ENCODE measurements at places on chromosomes 11 and 22.
A peak's percentile ranks its signal among the peaks of the same experiment; 100 is the strongest.

DNA sequence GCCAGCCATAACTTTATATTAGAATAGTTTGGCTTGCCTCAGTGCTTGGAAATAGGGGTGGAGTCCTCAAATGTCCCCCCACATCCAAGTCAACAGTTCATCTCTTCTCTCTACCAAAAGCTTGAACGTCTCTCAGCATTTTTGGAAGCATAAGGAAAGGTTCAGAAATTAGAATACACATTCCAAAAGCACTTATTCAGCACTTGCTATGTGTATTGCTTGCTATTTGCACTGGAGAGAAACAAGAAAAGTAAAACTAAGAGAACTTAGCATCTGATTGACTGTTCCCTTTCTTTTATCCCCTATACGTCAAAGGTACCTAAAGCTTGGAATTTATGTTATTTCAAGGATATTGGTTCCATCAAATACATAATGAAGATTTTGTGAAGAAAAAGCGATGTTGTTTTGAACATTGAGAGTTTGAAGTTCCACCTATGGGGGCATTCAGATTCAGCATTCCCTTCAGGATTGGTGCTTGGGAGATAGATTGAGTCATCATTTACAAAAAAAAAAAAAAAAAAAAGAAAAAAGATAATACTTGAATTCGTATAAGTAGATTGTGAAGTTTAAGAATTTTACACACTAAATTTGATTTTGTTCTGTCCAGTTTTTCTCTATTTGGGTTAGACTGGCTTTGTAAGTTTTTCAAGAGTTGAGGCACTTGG lies 1.3 kb downstream of the TBRG1 start:
- DNase-seq: no peak

- no peak for DNase-seq
Observed at GRCh38 chr22:22400099-22400498, 108.4 kb downstream of the ZNF280B start.

GRCh38 chr11:104665641-104666040 lies 232.6 kb downstream of the CASP12 start:
- DNase-seq: no peak

- no peak for DNase-seq
Observed at GRCh38 chr22:37334461-37334858, 52.2 kb downstream of the CYTH4 start.

DNA sequence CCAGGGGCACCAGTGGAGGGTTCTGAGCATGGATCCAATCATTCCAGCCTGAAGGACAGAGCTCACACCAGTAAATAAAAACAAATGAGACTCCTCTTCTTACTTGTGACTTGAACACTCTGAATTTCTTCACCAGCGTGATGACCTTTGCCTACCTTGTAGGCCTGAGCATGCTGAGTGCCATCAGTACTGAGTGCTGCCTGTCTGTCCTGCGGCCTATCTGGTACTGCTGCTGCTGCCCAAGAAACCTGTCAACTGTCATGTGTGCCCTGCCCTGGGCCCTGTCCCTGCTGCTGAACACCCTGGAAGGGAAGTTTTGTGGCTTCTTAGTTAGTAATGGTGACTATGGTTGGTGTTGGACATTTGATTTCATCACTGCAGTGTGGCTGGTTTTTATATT lies 23.9 kb downstream of the MRGPRX4 start:
- DNase-seq: no peak

DNA sequence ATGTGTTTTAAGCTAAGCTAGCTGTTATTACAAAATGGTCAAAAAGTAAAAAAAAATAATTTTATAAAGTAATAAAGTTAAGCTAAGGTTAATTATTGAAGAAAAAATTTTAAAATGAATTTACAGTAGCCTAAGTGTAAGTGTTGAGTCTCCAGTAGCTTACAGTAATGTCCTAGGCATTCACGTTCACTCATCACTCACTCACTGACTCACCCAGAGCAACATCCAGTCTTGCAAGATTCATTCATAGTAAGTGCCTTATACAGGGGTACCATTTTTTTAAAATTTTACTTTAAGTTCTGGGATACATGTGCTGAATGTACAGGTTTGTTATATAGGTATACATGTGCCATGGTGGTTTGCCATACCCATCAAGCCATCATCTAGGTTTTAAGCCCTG lies 11.6 kb upstream of the OOSP4B start:
- DNase-seq: no peak

DNA sequence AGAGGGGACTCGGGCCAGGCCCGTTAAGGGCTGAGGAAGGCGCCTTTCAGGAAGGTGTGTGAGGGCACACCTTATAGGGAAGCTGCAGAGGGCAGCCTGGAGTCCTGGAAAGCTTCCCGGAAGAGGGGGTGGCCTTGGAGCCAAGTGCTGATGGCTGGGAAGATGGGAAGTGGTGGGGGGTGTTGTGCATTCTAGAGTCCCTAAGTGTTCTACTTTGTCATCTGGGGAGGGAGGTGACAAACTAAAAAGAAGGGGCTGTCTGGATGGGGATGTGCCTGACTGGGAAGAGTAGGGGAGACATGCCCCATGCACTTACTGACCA lies 6.8 kb downstream of the ZDHHC8 start:
- DNase-seq: no peak

DNA sequence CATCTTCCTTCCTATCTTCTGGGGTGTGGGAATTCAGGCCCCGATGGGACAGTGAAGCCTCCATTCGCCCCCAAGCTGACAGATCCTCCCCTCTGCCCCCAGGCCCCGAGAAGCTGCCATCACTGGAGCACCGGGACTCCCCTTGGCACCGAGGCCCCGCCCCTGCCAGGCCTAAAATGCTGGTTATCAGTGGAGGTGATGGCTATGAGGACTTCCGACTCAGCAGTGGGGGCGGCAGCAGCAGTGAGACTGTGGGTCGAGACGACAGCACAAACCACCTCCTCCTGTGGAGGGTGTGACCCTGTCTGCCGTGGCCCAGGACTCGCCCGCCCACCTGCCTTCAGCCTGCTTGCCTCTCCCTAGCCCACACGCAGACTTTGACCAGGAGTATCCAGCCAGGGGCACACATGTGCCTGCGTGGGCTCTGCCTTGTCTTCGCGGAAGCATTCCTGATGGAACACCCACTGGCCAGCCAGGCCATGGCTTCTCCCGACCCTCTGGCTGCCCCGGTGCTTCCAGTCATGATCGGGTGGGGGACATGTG lies 8.6 kb upstream of the RELT start:
- no peak for DNase-seq

- DNase-seq: no peak
Observed at GRCh38 chr11:123480882-123481281, 50.8 kb downstream of the GRAMD1B start.

DNA sequence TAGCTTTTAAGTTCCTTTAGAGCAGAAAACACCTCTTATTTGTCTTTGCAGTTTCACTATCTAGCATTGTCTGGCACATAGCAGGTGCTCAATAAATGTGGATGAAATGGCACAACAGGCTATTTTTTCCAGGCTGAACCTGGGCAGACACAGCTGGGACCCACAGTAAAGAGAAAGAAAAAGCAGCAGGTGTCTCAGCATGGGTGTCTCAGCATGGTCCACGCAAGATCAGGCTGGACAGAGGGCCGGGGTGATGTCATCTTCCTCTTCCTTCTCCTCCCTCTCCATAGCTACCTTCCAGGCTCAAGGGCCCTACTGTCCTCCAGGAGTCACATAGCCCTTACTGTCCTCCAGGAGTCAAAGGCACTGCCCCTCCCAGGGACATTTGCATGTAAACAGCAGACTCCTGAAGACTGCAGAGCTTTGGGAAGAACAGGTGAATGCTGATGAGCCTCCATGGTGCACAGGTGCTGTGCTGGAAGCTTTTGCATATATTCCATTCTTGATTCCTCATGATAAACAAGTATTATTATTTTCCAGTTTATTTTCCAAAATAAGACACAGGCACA lies 65.2 kb downstream of the DSCAML1 start:
- DNase-seq: no peak

- DNase-seq: no peak
Observed at GRCh38 chr11:105273660-105274280, 134.2 kb upstream of the CARD18 start.

DNA sequence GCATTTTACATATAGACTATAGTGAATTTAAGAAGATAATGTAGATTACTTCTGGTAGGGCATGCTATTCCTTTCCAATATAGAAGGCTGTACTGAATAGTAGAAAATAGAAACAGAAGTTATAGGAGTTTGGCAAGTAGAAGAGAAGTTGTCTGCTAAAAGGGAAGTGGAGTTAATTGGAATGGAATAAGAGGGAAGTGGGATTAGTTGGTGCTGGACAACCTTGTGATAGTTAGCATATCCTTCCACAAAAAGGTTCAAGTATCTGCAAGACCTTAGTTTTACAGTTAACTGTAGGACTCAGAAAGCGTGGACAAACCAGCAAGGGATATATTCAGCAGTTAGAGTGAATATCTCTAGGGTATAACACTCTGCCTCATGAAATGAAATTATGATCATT lies 185.5 kb downstream of the SWAP70 start:
- DNase-seq: no peak

GRCh38 chr11:20208622-20209111 lies 48.4 kb upstream of the DBX1 start:
- DNase-seq: no peak

DNA sequence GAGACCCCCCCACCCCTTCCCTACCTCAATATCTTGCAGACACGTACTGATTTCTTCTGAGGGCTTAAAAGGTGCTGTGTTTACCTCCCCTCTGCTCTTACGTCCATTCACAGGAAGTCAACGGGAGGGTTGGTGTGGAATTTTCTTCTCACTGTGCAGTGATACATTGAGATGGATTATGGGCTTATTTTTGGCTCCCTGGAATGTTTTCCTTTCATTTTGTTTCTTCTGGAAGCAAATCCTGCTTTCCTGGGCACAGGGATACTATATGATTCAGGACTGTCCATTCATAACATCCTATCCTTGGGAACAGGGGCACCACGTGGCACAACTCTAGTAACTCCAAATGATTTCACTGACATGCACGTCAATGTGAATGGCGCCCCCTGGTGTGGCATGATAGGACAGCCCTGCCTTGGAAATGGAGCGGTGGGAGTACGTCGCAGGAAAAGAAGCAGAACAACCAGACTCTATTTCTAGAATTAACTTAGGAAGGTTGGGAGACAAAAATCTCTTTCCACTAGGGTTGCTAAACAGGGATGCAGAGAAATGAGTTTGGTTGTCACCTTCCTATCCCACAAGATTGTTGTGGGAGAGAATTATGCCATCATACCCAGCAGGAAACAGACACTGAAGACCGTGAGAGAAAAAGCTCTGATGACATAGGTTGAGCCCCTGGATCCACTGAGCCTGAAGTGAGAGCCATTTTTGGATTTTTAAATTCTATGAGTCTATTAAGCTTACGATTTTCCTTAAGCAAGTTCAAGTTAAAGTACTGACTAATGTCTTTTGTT lies 146.5 kb upstream of the RAG2 start:
- DNase-seq: peak; percentile 31

GRCh38 chr22:32600147-32600546 lies 125.5 kb downstream of the FBXO7 start:
- no peak for DNase-seq

- no peak for DNase-seq
Observed at GRCh38 chr11:61950035-61950547, at the start of gene BEST1. TSS of gene BEST1 (plus strand) at chr11:61950351. CDS start at chr11:61951807, 1,456 bp downstream.

GRCh38 chr11:25860677-25861450 lies 471.1 kb upstream of the ANO3 start:
- DNase-seq: no peak

GRCh38 chr22:37316875-37317371 lies 34.6 kb downstream of the CYTH4 start:
- DNase-seq: peak; percentile 53

DNA sequence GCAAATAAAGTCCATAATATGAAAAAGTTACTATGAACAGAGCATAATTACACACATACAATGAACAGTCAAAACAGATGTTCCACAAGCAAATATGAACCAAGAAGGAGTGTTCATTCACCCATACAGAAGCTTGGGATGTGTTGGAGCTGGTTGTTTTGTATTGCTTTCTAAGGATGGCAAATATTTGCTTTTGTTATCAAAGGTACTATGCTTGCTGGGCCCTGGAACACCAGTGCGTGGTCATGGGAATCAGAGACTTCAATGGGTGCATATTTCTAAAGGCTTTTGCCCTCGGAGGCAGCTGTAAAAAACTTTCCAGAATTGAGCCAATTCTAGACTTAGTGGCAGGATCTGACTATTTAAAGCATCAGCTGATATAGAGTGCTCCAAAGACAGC lies 85.1 kb downstream of the BARX2 start:
- DNase-seq: no peak

GRCh38 chr11:13348305-13348704 lies 70.7 kb downstream of the BMAL1 start:
- DNase-seq: no peak

GRCh38 chr11:125423247-125423849 lies 72.7 kb downstream of the FEZ1 start:
- no peak for DNase-seq

- DNase-seq: no peak
Observed at GRCh38 chr11:112377946-112378345, 117.3 kb upstream of the PLET1 start.

DNA sequence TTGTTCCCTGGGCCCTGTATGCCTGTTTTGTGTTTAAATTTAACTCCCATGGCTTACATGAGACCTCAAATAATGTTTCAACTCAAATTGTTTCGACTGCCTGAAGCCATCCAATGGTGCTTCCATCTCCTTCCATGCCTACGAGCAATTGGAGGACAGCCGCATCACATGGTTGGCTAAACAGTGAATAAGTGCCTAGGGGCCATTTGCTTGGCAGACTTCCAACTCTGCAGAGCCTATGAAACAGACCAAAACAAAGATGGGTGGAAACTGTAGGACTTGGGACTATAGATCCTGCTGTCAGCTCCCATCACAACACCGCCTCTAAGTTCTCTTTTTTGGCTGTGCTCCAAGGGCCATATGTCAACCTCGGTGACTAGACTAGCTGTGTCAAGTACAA lies 84.1 kb downstream of the PARVA start:
- DNase-seq: no peak

- DNase-seq: no peak
Observed at GRCh38 chr11:12433571-12434324, 56.4 kb downstream of the PARVA start.

GRCh38 chr22:49357661-49358440 lies 469.8 kb downstream of the BRD1 start:
- no peak for DNase-seq

DNA sequence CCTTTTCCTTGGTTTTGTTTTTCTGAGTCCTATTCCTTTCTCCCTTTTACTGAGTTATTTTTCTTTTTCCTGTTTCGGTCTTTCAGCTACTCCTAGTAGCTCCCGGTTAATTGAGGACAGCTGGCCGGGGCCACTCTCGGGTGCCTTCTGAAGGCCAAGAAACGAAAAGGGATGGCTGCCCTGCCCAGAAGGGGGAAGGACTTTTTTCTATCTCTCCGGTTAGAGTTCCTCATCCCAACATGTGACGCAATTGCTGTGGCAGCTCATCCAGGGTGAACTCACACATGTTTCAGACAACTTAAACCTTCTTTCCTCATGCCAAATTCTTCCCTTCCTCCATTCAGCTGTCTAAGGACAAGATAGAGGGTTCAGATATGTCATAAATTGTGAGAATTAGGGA lies 83.6 kb downstream of the PIWIL4 start:
- no peak for DNase-seq

- DNase-seq: no peak
Observed at GRCh38 chr11:122033193-122033592, 82.8 kb downstream of the BLID start.

Measured in effector memory CD4-positive, alpha-beta T cell (primary cell).